T-helper 17 cell (primary cell): ENCODE measurements at places on chromosomes 3 and 15. TPM values are rescaled to one million over a fixed set of nuclear protein-coding genes. Genes with fewer than 3 reads are reported as not detected.

RETNLB gene
- total RNA-seq, result not detected

CFAP100 gene
- total RNA-seq, result not detected

HESX1 gene
- not detected for total RNA-seq

CLCN2 gene
- total RNA-seq, result 4.6 TPM

RHOV gene
- 0.18 TPM for total RNA-seq

FRMD4B gene
- 36.6 TPM for total RNA-seq

ALAS1 gene
- total RNA-seq, result 14.4 TPM

GATM gene
- total RNA-seq, result not detected

PKM gene
- total RNA-seq, result 428 TPM

LRRC2 gene
- total RNA-seq, result 0.42 TPM

MCTP2 gene
- total RNA-seq, result 23.1 TPM

CSPG4 gene
- not detected for total RNA-seq

CYP8B1 gene
- not detected for total RNA-seq

SLC22A13 gene
- total RNA-seq, result 0.32 TPM

GUCA1C gene
- total RNA-seq, result not detected

CDC25A gene
- total RNA-seq, result 0.44 TPM

ETV5 gene
- not detected for total RNA-seq

PP2D1 gene
- total RNA-seq, result not detected

FEZF2 gene
- total RNA-seq, result not detected

PIF1 gene
- total RNA-seq, result 0.44 TPM

LEKR1 gene
- 2.8 TPM for total RNA-seq

NUP210 gene
- total RNA-seq, result 125 TPM

ACAD11 gene
- total RNA-seq, result 28.4 TPM

AMOTL2 gene
- total RNA-seq, result not detected

ERICH6 gene
- total RNA-seq, result 0.92 TPM

CACNA2D3 gene
- not detected for total RNA-seq

IGSF10 gene
- total RNA-seq, result not detected

LCTL gene
- total RNA-seq, result not detected

GOLGA6L10 gene
- total RNA-seq, result 1.9 TPM
